ENCODE measurements at places on chromosomes 12 and 14.

- DNase-seq, result no peak
These were observed 107.1 kb upstream of the SLCO1C1 start for GRCh38 chr12:20588042-20588441.

DNA sequence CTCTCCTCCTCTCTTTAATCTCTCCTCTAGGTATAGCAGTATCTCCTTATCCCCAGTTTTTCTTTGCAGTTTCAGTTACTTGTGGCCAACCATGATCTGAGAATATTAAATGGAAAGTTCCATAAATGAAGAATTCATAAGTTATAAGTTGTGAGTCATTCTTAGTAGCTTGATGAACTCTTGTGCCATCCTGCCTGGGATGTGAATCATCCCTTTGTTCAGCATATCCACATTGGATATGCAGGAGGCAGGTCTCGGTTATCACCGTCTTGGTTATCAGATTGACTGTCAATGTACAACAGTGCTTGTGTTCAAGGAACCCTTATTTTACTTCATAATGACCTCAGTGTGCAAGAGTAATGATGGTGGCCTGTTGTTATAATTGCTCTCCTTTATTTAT, 134.0 kb downstream of the TMEM117 start:
- no peak for DNase-seq

DNA sequence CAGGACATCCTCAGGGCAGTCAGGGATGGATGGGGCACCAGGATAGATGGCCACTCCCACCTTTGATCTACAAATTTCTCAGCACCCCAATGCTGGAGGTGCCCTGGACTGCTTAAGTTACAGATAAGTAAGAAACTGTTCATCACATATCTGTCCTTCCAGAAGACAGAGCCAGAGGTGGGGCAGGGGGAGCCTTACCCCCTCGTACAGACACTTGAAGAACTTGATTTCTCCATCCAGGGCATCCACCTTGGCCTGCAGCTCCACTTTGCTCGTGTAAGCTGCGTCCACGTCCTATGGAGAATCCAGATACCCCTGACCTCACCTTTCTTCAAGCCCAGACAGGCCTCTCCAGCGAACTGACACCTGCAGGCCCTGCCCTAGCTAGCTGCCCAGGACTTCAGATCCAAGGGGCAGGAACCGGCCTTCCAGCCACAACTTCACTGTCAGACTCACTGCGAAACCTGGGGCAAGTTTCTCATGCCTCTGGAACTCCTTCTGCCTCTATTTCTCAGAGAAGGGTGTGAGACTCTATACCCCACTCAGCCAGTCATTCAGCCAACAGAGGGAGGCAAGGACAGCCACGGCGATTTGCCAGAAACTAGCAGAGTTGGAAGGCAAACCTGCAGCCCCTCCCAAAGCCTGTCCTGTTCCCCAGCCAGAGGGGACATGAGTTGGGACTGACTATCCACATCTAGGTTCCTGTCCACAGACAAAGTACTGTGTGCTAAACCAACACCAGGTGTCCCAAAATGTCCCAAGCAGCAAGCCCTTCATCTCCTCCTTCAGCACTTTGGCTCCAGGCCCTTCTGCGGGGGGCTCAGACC, 3.8 kb downstream of the KRT73 start:
- peak; percentile 21 for DNase-seq

DNA sequence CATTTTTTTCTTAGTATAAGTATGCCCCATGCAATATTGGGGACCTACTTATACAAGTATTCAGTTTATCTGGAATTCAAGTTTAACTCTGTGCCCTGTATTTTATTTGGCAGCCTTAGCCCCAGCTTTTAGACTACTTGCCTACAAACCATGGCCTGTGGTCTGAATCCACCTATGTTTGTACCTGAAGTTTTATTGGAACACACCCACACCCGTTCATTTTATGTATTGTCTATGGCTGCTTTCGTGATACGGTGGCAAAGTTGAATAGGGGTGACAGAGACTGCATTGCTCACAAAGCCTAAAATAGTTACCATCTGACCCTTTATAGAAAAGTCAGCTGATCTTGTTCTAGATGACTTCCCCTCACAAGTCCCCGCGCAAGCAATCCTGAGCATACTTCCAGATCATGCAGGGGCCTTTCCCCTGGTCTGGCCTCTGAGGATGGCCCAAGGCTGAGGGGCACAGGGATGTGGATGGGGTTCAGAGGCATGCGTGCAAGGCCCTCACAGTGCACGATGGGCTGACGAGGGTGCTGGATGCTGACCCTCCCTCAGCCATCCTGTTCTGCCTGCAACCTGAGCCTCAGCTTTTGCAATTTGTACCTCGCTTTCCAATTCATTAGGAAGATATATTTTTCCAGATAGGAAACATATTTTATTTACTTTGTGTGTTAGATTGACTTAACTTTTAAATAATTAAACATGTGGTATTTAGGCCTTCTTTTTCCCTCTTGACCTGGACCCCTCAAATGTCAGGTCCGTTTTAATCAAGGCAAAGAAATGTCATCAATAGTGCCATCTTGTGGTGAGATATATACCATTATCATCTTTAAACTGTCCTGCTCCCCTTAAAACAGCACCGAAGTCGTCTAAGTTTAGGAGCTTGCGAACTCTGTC, 527.3 kb upstream of the CCDC196 start:
- DNase-seq, result no peak

DNA sequence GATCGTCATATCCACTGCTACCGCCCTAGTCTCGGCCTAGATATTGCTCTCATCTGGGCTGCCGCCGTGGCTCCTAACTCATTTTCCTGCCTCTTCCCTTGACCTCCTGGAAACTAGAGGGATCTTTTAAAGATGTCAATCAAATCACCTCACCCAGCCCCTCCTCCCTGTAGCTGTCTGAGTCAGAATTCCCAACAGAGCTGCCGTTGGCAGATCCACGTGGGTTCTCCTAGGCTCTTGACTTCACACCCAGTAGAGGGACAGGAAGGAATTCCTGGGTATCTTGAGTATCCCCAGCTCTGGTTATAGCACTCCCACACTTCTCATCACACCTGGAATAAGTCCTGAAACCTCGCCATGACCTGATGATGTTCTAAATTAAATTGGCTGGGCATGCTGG, 11.9 kb downstream of the TGFB3 start:
- no peak for DNase-seq

GRCh38 chr12:93873561-93873960, 196.4 kb downstream of the CRADD start:
- no peak for DNase-seq

- no peak for DNase-seq
These were observed 24.2 kb downstream of the TMEM30B start for GRCh38 chr14:61256826-61257468.

DNA sequence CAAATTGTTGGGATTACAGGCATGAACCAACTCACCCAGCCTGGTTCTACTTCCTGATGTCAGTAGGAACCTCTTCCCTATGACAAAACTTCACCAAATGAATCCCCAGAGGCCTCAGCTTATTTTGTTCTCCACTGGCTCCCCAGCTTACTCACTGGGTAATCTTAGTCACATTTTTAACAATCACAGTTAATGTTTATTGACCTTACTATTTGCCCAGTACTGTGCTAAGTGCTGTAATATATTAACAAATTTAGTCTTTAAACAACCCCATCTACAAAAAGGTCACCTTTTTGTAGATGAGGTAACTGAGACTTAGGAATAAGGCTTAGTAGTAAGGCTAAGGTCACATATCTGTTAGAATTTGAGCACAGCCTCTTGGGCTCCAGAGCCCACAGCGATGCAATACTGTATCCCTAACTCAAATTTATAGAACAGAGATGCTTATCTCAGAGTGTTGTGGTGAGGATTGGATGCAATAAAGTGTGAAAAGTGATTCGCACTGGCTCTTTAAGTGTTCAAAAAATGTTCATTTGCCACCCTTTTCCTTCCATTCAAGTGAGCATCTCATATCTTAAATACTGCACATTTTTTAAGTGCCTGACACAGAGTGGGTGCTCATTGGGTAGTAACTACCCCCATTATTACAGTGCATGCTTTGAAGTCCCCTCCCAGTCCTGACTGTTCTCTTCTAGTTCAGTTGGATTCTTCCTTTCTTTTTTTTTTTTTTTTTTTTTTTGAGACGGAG, 146.4 kb upstream of the ARHGAP5 start:
- DNase-seq, result no peak

DNA sequence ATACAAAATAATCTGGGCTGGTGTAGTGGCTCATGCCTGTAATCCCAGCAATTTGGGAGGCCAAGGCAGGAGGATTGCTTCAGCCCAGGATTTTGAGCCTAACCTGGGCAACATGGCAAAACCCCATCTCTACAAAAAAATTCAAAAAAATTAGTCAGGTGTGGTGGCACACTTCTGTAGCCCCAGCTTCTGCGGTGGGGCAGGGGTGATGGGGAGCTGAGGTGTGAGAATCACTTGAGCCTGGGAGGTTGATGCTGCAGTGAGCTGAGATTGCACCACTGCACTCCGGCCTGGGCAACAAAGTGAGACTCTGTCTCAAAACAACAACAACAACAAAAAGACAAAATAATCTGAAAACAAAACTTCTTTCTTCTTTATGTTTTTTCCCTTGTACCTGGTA, 66.0 kb downstream of the TC2N start:
- no peak for DNase-seq

- DNase-seq, result no peak
These were observed 25.0 kb downstream of the GALNT8 start for GRCh38 chr12:4745249-4745648.

- no peak for DNase-seq
These were observed 541 bp downstream of the GOLT1B start for GRCh38 chr12:21502164-21502496.

DNA sequence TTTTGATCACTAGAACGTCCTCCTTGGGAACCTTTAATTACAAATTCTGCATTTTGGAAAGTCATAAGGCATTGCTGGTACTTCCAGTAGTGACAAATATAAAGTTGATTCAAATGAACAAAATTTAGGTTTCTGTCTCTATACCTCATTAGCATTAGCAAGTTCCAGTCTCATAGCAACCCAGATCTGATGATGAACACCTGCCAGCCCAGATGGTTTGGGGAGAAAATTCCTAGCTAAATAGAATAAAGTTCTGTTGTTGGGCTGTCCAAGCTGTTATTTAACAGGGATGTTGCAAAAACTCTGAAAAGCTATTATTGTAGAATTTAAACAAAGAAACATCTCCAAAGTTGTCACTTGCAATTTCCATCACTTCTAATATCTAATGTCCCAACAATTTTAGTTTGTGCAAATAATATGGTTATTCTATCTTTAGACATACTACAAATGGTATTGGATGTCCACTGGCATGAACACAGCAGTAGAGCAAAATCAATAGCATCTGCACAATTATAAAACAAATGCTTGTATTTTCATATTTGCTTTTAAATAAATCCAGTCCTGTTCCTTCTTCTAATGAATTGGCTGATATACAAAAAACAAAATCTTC, 299.4 kb downstream of the SLC16A7 start:
- DNase-seq, result no peak

DNA sequence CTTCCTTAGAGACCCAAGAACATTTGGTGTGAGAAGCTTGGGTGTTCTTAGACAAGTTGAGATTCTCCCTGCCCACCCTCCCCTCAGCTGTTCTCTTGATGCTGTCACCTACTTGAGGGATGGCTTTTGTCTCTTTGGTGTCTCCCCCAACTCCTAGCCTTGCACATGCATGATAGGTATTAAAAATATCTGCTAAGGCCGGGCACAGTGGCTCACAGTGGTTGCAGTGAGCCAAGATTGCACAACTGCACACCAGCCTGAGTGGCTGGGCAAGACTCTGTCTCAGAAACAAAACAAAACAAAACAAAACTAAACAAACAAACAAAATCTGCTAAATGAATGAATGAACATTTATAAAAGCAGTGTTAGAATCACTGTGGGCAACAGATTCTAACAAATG, 261.1 kb downstream of the AKAP6 start:
- DNase-seq, result no peak

- DNase-seq, result no peak
These were observed at the start of gene SSPN for GRCh38 chr12:26195250-26195640. Gene SSPN, plus strand, starts transcription at chr12:26195573. Its CDS starts 100 bp downstream, at chr12:26195673.

GRCh38 chr12:57224973-57225679, 4.4 kb upstream of the SHMT2 start:
- peak; percentile 80 for DNase-seq

- DNase-seq, result no peak
These were observed 76.0 kb downstream of the PTHLH start for GRCh38 chr12:27896419-27896990.

- DNase-seq, result no peak
These were observed 67.6 kb upstream of the TTC7B start for GRCh38 chr14:90883782-90884181.

GRCh38 chr14:103825101-103825500, 22.3 kb downstream of the PPP1R13B start:
- DNase-seq, result no peak

GRCh38 chr14:35390577-35391387, 13.8 kb downstream of the NFKBIA start:
- no peak for DNase-seq

DNA sequence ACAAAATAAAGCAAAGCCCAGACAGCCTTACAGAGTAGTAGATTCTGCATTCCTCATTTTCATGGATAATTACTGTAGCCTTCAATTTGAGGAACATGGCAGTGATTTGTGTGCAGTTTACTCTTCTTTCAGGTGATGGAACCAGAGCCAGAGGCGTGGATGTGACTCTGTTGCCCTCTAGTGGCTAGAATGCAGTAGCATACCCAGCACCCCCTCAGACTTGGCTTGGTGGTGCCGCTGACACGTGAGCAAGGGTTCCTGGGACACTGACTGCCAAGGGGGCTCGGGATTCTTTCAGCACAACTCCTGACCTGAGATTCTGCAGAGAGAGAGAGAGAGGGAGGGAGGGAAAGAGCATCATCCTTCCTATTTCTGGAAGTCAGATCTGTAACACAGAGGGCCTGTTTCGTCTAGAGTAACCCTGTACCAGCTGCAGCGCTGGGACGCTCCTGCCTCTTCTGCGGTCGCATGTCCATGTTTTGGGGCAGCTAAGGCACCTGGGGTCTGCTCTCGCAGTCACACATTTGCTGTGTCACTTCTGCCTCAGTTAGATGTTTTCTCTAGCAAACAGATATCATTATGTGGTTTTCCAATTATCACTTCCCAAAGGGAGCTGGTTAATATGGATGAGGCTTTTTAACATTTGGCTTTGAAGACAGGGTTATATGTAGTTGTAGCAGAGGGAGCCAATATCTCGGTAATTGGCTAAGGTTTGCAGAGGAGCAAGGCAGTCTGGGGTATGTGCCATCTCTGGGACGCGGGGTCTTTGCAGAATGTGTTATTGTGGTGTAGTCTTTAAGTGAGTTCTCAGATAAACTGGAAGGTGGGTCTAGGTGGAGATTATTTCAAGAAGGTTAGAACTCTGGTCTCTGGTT, 428.1 kb downstream of the NRXN3 start:
- DNase-seq, result peak; percentile 51

- no peak for DNase-seq
These were observed 60.3 kb downstream of the PDZRN4 start for GRCh38 chr12:41248391-41248790.

DNA sequence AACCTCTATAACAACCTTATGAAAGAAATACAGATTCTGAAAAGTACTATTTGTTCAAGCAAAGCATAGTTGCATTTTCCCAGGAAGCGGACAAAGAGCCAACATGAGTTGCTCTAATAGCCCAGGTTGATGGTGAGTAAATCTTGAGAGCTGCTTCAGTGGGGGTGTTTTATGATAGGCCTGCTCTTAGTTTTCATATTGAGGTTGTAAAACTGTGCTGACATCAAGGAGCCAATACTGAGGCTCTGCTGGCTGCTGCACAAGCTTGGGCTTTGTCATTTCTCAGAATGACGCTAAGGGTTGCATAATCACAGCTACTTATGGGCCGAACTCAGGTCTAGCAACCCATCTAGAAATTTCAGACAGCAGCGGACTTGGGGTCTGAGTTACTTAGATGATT, 11.5 kb downstream of the TBC1D30 start:
- DNase-seq, result no peak

Measured in liver (tissue), 10 donors.